ENCODE measurements at places on chromosomes 1 and 21.
A peak's percentile ranks its signal among the peaks of the same experiment; 100 is the strongest.

GRCh38 chr1:53292690-53293089 lies 35.2 kb downstream of the LRP8 start:
- no peak for DNase-seq

- DNase-seq: no peak
Measured at GRCh38 chr1:183544598-183545297, 45.5 kb downstream of the NCF2 start.

DNA sequence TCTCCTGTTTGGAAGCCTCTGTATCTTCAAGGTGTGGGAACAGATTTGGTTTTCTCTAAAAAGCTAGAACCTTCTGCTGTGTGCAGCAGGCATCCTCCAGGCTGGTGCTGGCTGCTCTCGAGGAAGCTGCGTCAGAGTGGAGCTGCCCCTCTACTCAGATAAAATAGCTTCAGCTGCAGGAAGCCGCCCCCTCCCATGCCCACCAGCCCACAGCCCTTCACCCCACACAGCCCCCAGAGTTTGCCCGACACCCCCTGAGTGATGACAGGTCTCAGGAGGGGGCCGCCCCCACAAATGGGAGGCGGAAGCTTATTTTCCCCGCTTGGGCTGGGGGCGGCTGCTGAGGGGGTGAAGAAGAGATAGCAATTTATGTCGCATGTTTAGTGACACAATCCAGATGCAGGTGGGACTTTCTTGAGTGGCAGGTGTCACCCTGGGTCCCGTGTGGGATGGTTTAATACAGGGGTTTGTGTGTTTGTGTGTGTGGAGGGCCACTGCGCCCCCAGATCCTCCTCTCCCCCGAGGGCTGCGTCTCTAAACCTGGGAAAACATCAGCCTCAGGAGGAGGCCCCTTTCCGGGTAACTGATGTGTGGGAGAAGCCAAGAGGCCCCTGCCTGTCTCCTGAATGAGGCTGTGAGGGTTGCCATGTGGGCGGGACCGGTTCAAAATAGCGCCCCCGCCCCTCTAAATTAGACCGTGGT lies 55.4 kb downstream of the STUM start:
- DNase-seq: no peak

- no peak for DNase-seq
Measured at GRCh38 chr1:46248122-46248920, 758 bp downstream of the RAD54L start.

- no peak for DNase-seq
Measured at GRCh38 chr1:183516725-183517124, 44.4 kb downstream of the SMG7 start.

DNA sequence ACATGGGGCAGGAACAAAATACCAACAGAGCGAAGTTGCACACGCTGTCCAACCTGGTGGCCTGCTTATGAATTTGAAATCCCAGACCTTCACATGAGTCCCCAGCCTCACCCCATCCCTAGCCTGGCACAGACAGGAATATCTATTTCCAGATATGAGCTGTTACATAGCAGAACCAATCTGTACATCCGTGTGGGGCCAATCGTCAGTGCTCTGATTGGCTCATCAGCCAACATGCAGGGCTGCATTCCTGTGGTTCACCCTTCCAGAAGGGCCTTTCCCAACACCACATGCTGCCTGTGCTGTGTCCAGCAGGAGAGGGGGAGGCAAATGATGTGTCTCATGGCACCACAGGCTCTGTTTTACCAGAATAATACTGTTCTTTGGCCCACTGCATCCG lies 31.3 kb downstream of the CCN1 start:
- DNase-seq: peak; percentile 99

GRCh38 chr1:8431019-8431418 lies 113.1 kb downstream of the SLC45A1 start:
- DNase-seq: no peak

DNA sequence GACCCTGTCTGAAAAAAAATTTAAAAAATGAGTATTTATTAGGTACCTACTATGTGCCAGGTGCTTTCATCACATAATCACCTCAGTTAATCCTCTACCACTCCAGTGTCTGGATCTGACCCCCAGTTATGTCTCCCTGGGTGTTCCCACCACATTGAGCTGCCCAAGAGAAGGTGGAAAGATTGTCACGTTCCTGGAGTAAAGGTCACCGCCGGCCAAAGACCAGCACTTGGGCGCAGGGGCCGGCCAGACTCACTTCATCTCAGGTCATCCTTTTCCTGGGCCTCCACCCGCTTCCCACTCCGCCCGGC lies 714 bp downstream of the PYCR2 start:
- no peak for DNase-seq

All from fibroblast of gingiva (primary cell).